Uterine smooth muscle cell (primary cell): ENCODE measurements at places on chromosomes 5 and 9. TPM values are rescaled to one million over a fixed set of nuclear protein-coding genes. Genes with fewer than 3 reads are reported as not detected.

Gene TRPM3
- total RNA-seq, result 0.77 and 1.4 TPM in 2 replicates

Gene PPP1R26
- total RNA-seq, result 20.6 and 22.9 TPM in 2 replicates

Gene EQTN
- total RNA-seq, result not detected in 2 replicates

Gene MPDZ
- total RNA-seq, result 50.7 and 73.9 TPM in 2 replicates

Gene TRIM7
- 2.1 and 2.4 TPM in 2 replicates for total RNA-seq

Gene CCDC69
- 1.5 and 2.0 TPM in 2 replicates for total RNA-seq

Gene ARID3C
- total RNA-seq, result 0.12 and 0.22 TPM in 2 replicates

Gene N4BP3
- 0.89 and 1.1 TPM in 2 replicates for total RNA-seq

Gene FSTL4
- total RNA-seq, result not detected in 2 replicates

Gene FABP6
- not detected in 2 replicates for total RNA-seq

Gene DIPK1B
- 0.22 and 1.1 TPM in 2 replicates for total RNA-seq

Gene SPINK6
- not detected in 2 replicates for total RNA-seq

Gene TMEM8B
- total RNA-seq, result 2.2 and 4.1 TPM in 2 replicates

Gene LRRC19
- total RNA-seq, result not detected in 2 replicates

Gene SMARCA2
- total RNA-seq, result 59.1 and 61.6 TPM in 2 replicates

Gene MUSK
- total RNA-seq, result 0.11 and 0.12 TPM in 2 replicates

Gene CLINT1
- total RNA-seq, result 112 and 113 TPM in 2 replicates

Gene GRIN3A
- not detected in 2 replicates for total RNA-seq

Gene NME5
- 1.7 and 3.4 TPM in 2 replicates for total RNA-seq

Gene SLC6A19
- not detected in 2 replicates for total RNA-seq

Gene CNTFR
- not detected in 2 replicates for total RNA-seq

Gene FBXO38
- total RNA-seq, result 64.2 and 67.3 TPM in 2 replicates

Gene CSF2
- total RNA-seq, result 0.12 and 0.89 TPM in 2 replicates

Gene ZNF883
- 1.2 and 2.2 TPM in 2 replicates for total RNA-seq

Gene PCDHA8
- total RNA-seq, result 0.11 and 0.12 TPM in 2 replicates

Gene IFNA2
- not detected in 2 replicates for total RNA-seq

Gene MELK
- 17.2 and 64.6 TPM in 2 replicates for total RNA-seq

Gene OR13C2
- not detected in 2 replicates for total RNA-seq

Gene SHROOM1
- total RNA-seq, result 3.9 and 6.3 TPM in 2 replicates

Gene GFI1B
- total RNA-seq, result not detected in 2 replicates

Gene FST
- total RNA-seq, result 15.0 and 30.8 TPM in 2 replicates

Gene SPINK5
- not detected in 2 replicates for total RNA-seq

Gene PCDHA4
- 0.11 and 0.62 TPM in 2 replicates for total RNA-seq

Gene CORO2A
- total RNA-seq, result 0.12 and 0.44 TPM in 2 replicates

Gene SH2D3C
- total RNA-seq, result 0.11 and 0.25 TPM in 2 replicates

Gene NR2F1-AS1
- 20.1 and 21.0 TPM in 2 replicates for total RNA-seq

Gene FOXD4L5
- total RNA-seq, result not detected in 2 replicates

Gene TRIP13
- total RNA-seq, result 15.0 and 86.3 TPM in 2 replicates

Gene KIAA0825
- 3.6 and 4.5 TPM in 2 replicates for total RNA-seq

Gene CNTNAP3
- total RNA-seq, result 0.55 and 0.87 TPM in 2 replicates

Gene FAM221B
- total RNA-seq, result not detected in 2 replicates

Gene FOXD4L6
- total RNA-seq, result 0.11 and 0.12 TPM in 2 replicates

Gene QRFP
- total RNA-seq, result not detected in 2 replicates

Gene DNAI1
- total RNA-seq, result 0.11 and 0.12 TPM in 2 replicates

Gene AHRR
- total RNA-seq, result 26.7 and 28.0 TPM in 2 replicates
